ENCODE measurements at places on chromosomes 6 and 20. TPM values are rescaled to one million over a fixed set of nuclear protein-coding genes. Genes with fewer than 3 reads are reported as not detected.

- no peak for DNase-seq
Observed at GRCh38 chr6:166904101-166904746, 52.1 kb downstream of the RNASET2 start.

DNA sequence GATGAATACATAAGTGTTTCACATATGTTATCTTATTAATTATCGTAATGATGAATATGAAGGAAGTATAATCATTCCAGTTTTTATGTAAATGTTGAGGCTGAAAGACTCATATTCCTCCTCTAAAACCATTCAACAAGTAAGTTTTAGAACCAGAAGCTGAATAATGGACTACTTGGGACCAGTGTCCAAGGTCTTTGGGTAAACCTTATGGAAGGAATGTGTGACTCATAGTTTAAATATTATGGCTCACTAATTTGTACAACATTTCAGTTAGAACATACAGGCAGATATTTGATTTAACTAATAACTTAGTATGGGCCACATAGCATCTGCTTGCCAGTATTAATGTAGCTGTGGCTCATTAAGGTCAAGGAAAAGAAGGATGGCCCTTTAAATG is 209.6 kb downstream of the TFAP2B start:
- DNase-seq, result no peak

SLC22A2 gene
- total RNA-seq, result not detected

- DNase-seq, result no peak
Observed at GRCh38 chr6:107066697-107067659, 39.0 kb downstream of the MTRES1 start.
